ENCODE measurements at places on chromosomes 7 and 10.

DNA sequence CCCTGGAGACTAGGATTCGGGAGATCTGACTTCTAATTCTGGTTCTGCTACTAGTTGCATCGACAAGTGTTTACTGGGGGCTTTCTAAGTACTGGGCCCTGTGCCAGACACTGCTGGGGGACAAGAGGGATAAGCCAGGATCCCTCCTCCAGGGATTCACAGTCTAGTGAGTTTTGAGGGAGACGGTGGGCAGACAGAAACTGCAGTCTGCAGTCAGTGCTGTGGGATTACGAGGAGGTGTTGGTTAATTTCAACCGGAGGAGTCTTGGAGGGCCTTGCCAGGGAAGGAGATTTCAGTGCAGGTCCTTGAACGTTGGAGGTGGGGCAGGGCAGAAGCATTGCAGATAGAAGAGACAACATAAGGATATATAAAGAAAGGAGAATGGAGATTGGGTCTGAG lies 3.5 kb upstream of the KCNH2 start:
- no peak for DNase-seq

DNA sequence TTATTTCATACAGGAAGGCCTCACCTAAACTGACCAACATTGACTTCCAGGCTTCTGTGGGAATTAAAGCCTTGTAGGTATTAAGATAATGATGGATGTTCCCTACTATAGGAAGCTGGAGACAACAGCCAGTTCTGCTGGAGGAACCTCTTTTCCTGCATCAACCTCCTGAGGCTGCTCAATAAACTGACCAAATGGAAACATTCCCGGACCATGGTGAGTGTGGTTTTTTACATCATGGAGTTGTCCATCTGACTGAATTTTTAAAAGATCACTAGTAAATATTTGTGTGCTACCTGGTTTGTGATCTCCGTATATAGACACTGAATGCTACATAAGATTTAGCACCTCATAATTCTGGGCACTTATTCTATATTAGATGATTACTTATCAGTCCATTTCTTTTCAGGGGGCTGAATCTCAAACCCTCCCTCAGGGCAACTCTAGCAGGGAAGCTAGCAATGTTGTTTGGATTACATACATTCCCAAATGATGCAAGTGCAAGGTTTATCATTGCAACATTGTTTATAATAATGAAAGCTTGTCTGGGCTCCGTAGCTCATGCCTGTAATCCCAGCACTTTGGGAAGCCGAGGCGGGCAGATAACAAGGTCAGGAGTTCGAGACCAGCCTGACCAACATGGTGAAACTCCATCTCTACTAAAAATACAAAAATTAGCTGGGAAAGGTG lies 21.5 kb upstream of the SMKR1 start:
- no peak for DNase-seq

GRCh38 chr10:80414142-80414895 lies 6.0 kb downstream of the PRXL2A start:
- DNase-seq: peak; percentile 77

DNA sequence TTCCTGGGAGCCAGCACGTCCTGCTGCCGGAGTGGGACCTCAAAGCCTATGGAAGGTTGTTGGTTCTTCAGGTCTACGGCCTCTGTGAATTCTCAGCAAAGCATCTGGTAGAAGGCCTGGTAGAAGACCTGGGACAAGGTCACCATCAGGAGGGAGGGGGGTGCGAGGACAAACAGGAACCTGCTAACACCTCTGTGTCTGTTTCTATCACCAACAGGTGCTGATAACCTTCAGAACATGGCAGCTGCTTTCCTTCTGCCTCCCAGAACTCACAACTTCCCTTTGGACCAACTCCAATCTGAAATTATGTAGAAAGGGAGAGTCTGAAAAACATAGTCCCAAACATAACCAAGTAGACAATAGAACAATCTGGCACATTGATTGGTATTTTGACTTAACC lies 8.3 kb upstream of the MET start:
- DNase-seq: no peak

- no peak for DNase-seq
Measured at GRCh38 chr7:40799493-40800403, 664.9 kb downstream of the SUGCT start.

DNA sequence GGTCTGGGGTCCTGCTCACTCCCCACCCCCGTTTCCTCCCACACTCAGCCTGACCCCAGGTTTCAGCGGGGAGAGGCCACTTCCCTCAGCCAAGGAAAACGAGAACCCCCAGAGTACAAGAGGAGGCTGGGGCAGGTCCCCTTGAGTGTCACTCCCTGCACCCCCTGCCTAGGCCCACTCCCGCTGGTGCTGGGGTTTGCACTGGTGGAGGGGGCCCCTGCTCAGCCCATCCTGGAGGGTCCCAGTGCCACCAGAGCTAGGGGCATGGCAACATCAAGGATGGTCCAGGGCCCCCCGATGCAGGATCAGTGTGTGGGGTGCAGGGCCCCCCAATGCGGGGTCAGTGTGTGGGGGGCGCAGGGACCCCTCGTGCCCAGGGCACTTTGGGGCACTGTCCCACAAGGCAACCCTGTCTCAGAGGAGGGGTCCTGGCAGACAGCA lies 70.5 kb upstream of the KCTD7 start:
- DNase-seq: no peak

DNA sequence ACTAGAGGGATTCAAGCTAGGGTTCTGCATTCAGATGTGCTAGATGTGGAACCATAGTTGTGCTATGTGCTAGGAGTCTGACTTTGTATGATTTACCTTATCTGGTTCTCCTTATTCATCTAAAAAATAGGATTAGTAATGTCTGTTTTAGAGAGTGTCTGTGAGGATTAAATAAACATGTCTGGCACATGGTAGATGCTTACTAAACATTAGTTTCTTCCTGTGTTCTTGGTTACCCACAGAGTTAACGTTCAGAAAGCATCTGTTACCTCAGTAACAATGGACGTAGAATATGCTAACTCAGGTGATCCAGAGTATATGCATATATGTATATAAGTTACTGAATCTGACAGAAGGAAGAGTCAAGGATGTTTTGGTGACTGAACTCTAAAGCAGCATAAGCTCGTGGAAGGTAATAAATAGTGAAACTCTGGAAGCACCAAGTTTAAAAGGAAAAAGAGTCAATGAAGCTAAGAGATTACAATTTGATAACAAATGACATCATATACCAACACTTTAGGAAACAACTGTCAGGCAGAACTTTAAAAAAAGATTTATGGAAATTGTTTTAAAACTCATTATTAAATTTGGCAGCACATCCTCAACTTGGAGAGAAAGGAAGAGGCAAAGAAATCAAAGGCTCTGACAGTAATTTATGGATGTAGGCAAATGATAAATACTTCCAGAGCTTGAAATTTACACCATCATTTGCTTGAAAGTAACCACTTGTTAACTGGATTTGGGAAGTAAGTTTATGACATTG lies 127.0 kb downstream of the CCNY start:
- DNase-seq: no peak

- DNase-seq: no peak
Measured at GRCh38 chr10:131698232-131698631, 202.6 kb upstream of the PPP2R2D start.
